ENCODE measurements at places on chromosomes 1 and 21. TPM values are rescaled to one million over a fixed set of nuclear protein-coding genes. Genes with fewer than 3 reads are reported as not detected.
A peak's percentile ranks its signal among the peaks of the same experiment; 100 is the strongest.

The ERICH3 gene
- total RNA-seq, result not detected

DNA sequence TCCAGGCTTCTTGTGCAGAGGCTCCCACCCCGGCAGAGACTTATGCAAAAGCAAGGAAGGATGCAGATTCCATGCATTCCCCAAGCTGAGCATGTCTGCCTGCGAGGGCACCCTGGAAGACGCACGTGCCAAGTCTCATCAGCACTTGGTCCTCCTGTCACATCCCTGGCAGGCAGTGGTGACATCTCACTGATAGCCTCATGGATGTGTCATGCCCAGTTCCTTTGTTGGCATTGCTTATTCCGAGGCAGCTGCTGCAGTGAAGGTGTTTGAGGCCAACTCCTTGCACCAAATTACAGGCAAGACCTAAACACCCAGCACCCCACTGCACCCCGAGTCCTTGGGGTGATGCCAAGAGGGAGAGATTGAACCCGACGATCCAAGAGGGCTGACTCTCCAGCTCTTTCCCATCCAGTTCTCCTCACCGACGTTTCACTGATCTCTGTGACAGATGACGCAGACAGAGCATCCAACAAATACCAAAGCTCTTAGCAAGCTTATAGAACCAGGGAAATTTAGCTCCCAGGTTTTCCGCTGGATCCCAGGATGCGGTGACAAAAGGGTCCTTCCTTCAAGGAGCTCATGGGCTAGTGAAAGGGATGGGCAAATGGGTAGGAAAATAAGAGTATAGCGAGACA, 611.1 kb downstream of the AJAP1 start:
- no peak for DNase-seq

DNA sequence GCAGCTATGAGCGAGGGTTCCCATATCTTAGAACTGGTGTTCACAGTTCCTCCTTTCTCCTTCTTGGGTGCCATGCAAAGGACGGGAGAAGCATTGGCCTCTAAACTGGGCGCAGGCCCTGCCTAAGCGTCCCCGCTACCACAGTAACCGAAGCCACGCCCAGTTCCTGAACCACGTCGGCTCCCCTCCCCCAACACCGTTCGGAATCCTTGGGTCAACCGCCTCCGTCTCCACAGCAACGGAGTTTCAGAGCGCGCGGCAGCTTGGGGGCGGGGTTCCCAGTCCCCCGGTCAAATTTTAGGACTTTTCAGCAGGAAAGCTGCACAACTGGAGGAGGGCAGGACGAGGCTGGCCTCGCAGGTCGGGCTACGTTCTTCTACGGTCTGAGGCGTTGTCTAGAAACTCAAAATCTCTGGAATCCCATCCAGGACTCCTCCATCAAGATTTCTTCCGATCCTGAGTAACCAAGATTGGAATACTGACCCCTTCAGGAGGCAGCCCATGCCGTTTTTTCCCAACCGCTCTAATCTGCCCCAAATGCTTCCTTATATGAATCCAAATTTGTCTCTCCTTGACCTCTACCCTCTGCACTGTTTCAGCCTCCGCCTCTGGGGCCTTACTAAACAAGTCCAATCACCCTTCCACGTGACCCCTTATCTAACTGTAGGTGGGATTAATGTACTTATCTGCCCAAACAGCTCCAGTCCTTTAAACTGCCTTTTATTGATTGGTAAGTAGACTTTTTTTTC, at the start of gene SPAG17:
Gene SPAG17 (minus strand): TSS at position 145 of the 749 bp plus-strand sequence. CDS start 71 bp downstream, at position 74.
- DNase-seq, result no peak

DNA sequence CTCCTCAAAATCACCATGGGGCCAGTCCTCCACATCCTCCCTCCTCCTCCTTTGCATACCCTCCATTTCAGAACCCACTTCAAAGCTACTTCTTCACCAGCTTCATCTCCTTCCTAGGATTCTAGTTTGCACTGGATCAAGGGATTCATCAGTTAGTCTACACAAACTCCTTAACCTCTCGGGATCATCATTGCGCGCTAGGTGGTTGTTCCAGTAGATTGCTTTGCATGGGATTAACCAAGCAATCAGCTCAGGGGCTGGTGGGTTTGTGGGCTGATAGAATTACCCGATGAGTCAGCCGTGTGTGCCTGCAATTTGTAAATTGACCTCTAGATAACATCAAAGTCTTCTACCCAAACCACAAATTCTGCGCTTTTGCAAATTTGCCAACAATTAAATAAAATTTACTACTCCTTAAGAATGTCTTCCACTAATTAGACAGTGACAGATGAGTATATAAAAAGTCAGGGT, 7.7 kb downstream of the KANK4 start:
- no peak for DNase-seq

The CDA gene
- not detected for total RNA-seq

DNA sequence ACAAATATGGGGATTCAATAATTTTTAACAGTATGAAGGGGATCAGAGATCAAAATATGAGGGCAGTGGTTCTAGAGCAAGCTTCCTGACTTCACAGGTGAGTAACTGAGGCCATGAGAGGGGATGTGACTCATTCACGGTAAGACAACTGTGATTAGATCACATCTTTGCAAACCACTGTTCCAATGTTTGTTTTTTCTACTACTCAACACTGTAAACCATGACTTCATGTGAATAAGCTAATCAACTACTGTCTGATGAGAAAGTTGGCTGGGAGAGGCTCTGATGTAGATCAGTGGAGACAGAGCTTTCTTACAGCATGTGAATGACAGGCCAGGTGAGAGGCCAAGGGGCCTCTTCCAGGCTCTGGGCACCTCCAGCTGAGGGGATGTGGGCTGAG, 84.7 kb downstream of the BRINP2 start:
- DNase-seq, result no peak

DNA sequence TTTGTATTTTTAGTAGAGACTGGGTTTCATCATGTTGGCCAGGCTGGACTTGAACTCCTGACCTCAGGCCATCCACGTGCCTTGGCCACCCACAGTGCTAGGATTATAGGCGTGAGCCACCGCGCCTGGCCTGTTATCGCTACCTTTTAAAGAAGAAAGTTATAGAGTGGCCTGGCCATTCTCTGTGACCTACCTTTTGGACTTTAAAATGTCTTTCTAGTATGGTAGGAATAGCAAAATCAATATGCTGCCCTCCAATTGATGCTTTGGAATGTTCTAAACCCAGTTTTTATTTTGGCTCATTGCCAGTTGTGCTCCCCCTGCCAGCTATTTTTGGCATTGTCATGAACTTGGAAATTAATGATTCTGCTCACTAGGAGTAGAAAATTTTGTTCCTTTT, 19.9 kb downstream of the HIPK1 start:
- no peak for DNase-seq

The TMCO4 gene
- 7.8 TPM for total RNA-seq

DNA sequence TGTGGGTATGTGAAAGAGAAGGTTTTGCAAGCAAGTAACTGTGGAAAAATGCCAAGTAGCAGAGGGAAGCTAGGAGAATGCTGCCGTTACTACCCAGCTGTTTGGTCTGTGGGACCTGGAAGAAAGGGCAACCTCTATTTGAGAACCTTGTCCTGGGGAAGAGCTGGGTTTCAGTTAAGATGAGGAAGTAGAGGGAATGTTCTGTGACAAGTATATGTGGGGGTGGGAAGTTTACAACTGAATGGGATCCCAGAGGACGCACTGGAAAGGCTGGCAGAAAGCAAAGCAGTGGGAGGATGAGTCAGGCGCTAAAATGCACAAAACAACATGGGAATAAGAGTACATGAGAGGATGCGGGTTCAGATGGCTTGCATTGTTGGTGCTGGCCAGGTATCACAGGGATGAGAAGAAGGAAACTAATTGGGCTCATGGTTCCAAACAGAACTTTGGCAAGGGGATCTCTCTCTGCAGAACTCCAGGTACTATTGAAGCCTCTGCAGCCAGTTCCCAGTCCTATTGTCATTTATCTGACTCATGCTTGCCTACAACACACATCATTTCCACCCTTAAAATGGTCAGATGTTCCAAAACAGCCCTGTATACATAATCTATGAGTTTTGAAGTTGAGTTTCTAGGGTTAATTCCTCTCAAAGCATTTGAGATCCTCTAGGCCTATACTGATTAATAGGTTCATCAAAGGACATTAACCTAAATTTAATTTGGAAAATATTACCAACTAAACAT, 88.5 kb upstream of the VAV3 start:
- DNase-seq, result no peak

DNA sequence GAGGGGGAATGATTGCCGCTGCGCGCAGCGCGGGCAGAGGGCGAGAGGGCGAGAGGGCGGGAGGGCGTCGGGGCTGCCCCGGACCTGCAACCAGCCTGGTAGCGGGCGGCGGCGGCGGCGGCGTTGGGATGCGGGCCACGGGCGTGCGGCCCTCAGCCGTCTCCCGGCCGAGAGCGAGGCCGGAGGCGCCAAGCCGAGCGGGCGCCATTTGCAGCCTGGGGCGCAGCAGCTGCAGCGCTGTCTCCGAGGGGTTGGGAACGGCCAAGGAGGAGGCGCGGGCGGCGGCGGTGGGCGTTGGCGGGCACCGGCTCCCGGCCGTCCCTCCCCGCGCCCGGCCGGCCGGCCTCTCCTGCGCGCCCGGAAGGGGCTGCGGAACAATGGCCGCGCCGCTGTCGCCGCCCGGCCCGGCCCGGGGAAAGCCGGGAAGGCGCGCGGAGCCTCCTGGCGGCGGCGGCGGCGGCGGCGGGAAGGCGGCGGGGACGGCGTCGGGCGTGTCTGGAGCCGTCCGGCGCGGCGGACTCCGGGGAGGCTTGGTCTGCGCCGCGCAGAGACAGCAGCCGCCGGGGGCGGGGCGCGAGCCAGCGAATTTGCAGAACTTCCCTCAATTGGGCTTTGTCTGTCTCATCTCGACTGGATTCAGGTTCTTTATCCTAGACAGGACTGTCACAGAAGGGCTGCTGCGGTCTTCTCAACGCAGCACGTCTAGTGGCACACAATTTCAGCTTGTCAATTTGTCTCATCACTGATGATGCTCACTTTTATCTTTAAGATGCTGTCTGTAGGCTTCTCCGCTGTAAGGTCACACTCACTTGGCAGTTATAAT, 35.7 kb downstream of the ZBTB8B start:
- DNase-seq, result peak; percentile 21

The ILDR2 gene
- total RNA-seq, result 2.5 TPM

- DNase-seq, result no peak
These were observed 56.3 kb upstream of the GPR153 start for GRCh38 chr1:6317098-6317760.

GRCh38 chr1:86389307-86389706, 6.8 kb downstream of the ODF2L start:
- no peak for DNase-seq

DNA sequence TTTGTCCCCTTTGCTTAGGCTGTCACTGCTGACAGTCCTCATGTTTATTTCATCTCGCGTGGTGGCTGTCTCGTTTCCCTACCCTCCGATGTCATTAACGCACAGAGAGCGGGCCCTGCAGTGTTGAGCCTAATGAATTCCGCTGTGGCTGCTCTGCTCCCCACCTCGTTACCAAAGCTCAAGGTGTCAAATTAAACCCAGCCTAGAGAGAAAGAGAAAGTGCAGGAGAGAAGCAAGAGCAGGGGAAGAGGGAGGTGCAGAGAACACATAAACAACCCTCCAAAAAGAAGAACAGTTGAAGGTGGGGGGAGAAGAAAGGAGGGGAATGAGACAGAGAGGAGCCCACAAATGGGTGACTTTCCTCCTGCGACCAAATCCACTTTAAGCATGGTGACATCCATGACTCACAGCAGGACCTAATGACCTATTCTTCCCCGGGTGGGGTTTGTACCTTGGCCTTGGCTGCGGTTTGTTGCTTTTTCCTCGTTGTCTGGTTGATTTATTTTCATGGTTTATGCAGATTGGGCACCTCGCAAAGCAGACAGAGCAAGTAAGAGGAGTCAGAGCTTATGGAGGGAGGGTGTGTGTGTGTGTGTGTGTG, 92.5 kb downstream of the PBX1 start:
- no peak for DNase-seq

GRCh38 chr1:204791453-204792353, 79.0 kb upstream of the NFASC start:
- DNase-seq, result peak; percentile 78

GRCh38 chr1:198472119-198472518, 68.4 kb downstream of the ATP6V1G3 start:
- no peak for DNase-seq

GRCh38 chr1:166489356-166489669, 322.5 kb upstream of the FAM78B start:
- DNase-seq, result no peak

- peak; percentile 27 for DNase-seq
These were observed 127.8 kb upstream of the IGSF21 start for GRCh38 chr1:17979815-17980214.

The IFI16 gene
- 271 TPM for total RNA-seq

DNA sequence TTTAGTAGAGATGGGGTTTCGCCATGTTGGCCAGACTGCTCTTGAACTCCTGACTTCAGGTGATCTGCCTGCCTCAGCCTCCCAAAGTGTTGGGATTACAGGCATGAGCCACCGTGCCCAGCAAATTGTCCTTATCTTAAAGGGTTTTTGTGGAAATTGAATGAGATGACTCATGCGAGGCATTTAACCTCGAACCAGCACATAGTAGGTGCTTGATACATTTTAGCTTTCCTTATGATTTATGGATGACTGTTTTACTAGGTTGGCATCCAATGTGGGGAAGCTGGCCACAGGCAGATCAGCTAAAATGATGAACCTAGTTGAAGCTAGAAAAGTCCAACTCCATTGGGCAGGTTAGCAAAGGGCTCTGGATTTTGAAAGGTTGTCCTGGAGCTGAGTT, 1.4 kb upstream of the COL9A2 start:
- DNase-seq, result no peak

DNA sequence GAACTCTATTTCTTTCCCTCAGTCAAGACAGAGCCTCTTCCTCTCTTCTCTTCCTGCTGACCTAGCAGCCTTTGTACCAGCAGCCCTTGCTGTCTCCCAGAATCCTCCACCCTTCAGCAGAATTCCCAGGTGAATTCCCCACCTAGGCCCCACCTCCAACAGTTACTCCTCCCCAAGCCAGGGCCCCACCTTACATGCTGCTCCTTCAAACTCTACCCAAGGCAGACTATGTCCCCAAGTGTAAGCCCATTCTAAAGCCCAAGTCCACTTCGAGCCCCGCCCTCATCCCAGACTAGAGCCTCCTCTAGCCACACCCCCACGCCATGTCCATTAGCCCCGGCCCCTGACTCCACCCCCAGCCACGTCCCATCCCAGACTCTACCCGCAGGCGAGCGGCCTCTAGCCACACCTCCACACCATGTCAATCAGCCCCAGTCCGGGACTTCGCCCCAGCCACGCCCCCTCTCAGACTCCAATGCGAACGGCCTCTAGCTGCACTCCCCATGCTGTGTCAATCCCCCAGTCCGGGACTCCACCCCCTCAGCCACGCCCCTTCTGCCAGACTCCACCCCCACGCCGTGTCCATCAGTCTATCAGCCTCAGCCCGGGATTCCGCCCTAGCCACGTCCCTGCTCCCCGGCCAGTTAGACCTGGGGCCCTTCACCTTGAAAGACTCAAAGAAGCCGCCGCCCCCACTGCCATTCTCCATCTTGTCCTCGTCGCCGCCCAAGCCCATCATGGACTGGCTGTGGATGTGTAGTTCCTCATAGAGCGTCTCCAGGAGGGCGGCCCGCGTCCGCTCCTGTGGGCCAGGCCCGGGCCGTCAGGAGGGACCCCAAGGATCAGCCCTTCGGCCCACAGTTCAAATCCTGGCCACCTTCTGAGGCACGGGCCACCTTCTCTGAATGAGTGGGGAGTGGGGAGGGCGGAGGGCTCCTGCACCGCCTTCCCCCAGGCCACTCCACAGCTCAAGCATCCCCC, 61.3 kb downstream of the RAP1GAP start:
- DNase-seq, result peak; percentile 78

The KLHL17 gene
- total RNA-seq, result 23.3 TPM
